EL (cell line): ENCODE measurements at places on chromosomes 13 and 19.

- no peak for DNase-seq
Measured at GRCh38 chr13:60620611-60621395, 223.8 kb downstream of the TDRD3 start.

DNA sequence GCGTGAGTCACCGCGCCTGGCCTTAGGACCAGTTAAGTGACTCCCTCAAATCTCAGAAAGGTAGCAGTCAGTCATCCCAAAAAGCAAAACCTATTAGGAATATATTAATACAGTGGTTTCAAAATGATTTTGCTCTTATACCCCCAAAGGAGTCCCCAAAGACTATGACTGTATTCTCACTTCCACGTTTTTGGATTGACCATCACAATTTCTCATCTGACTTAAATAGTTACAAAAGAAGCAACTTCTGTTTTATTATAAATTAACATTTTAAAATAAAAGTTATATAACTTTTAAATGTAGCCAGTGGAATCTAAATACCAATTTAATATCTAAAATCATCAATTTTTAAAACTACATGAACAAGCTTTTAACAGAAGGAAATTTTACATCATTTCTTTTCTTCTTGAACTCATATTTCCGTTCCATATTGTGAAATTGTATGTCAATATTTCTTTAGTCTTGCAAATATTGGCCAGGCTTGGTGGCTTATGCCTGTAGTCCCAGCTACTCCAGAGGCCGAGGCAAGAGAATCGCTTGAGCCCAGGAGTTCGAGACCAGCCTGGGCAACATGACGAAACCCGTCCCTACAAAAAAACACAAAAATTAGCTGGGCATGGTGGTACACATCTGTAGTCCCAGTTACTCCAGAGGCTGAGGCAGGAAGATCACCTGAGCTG is 1.5 kb upstream of the SPART start:
- no peak for DNase-seq

DNA sequence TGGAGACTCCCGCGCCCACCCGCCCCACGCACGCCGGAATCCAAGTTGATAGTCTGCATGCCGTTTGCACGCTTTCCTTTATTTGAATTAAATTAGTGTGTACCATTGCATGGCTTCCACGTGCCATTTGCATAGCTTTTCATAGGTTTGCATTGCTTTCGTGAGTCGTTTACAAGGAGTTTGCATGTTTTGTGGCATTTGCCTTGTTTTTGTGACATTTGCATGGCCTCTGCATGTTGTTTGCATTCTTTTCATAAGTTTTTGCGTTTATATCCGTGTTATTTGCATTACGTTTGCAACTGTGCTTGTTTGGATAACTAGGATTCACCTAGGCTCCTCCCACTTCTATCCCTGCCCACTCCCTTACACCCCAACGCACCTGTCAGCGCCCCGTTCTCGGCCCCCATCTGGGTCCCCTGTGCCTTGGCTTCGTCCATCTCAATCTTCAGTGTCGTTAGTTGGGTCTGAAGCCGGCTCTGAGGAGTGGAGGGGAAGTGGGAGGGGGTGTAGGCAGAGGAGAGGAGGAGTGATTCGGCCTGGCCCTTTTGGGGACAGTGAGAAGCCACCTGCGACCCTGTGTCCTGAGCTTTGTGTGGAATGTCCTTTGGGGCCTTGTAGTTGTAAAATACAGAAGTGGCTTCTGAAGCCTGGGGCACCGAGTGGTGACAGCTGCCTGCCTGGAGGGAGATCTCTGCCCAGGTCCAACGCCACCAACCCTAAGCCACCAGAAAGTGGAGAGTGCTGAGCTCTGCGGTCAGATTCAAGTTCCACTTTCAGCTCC is 2.4 kb downstream of the CCDC194 start:
- DNase-seq = no peak

GRCh38 chr19:50290011-50290410 is 39.2 kb downstream of the KCNC3 start:
- no peak for DNase-seq

GRCh38 chr13:112580912-112581311 is 7.0 kb downstream of the TUBGCP3 start:
- DNase-seq = no peak

DNA sequence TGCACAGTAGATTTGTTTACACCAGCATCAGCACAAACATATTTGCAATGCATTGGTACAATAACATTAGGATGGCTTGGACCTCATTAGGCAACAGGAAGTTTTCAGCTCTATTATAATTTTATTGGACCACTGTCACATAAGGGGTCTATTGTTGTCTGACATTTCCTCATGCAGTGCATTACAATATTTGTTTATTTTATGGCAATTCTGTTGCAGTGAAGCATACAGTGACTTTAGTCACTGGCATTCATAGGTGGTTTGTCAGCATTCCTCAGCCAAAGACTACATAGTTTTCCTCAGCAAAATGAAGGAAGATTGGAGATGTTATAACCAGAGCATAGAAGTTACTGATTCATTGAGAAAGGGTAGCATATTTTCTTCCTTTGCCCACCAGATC is 1732.9 kb downstream of the PCDH9 start:
- peak; percentile 74 for DNase-seq

DNA sequence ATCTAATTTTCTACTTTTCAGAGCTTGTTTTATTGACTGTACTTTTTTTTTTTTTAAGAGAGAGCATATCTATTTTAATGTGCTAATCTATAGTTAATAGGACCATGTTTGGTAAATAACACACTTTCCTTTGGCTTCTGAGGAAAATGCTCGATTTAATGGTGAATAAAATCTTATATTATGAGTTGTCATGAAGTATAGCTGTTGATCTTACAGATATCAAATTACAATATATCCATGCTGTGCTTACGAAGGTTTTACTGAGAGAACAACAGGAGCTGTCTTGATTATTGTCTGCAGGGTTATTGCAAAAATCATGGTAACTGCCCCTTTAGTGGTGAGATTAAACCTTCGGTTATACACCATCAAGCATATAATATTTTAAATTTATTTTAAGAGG is 29.6 kb downstream of the URI1 start:
- no peak for DNase-seq

- DNase-seq = no peak
Measured at GRCh38 chr13:73943137-73943964, 190.9 kb downstream of the KLF12 start.

DNA sequence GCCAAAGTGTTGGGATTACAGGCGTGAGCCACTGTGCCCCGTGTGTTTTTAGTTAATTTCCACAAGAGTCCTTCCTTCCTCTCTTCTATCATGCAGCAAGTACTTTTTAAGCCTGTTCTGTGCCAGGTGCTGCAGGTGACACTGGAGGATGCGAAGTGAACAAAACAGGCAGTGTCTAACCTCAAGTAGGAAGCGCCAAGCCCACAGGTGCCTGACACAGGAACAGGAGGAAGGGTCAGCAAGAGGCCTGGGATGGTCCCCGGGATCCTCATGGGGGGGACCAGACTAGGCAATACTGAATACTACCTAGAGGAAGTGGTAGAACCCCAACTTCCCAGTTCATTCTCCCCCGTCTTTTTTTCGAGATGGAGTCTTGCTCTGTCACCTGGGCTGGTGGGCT is 1.8 kb upstream of the CALR start:
- DNase-seq = no peak

DNA sequence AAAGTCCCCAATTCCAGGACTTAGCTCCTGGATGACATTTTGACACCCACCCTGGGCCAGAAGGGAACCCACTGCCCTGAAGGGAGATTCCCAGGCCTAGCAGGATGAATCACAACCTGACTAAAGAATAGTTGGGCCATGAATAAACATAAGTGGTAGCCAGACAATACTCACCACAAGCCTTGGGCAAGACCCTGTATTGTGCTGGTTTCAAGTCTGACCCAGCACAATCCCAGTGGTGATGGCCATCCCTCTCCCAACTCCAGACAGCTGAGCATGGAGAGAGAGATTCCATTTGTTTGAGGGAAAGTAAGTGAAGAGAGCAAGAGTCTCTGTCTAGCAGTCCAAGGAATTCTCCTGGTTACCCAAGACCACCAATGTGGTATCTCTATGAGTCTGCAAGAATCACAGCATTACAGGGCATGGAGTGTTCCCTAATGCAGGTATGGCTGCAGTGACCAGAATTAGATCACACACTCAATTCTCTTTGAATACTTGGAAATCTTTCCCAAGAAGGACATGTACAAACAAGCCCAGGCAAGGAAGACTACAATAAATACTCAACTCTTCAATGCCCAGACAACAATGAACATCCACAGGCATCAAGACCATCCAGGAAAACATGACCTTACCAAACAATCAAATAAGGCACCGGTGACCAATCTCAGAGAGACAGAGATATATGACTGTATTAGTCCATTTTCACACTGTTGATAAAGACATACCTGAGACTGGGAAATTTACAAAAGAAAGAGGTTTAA is 158.0 kb downstream of the VWA8 start:
- peak; percentile 85 for DNase-seq

- no peak for DNase-seq
Measured at GRCh38 chr13:93412676-93413075, 186.1 kb downstream of the GPC6 start.

- no peak for DNase-seq
Measured at GRCh38 chr13:69028936-69029335, 1078.7 kb upstream of the ATXN8OS start.

GRCh38 chr13:71912524-71912923 is 45.5 kb upstream of the DACH1 start:
- DNase-seq = no peak

- DNase-seq = no peak
Measured at GRCh38 chr13:43492311-43492710, 294.5 kb downstream of the ENOX1 start.

DNA sequence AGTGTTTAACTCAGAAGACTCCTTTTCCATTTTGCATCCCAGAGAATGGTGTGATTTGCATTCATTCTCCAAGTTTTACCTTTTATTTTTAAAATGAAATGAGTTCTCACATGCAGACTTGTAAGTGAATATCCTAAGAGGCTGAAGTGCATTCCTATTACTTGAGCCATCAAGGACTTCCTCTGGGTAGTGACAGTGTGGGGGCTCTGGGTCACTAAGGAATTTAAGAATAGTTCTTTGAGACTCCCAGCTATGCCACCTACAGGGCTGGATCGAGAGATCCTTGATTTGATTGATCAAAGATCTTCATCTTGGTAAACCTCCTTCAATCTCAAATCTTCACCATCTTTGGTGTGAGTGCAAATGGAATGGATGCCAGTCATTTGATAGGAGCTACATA is 36.3 kb upstream of the SLC10A2 start:
- no peak for DNase-seq

- DNase-seq = no peak
Measured at GRCh38 chr13:50699874-50700663, 143.4 kb downstream of the DLEU7 start.

GRCh38 chr19:16379521-16380313 is 55.1 kb downstream of the KLF2 start:
- DNase-seq = no peak

GRCh38 chr13:77717508-77717907 is 20.0 kb downstream of the SLAIN1 start:
- no peak for DNase-seq

- no peak for DNase-seq
Measured at GRCh38 chr19:51421229-51422052, 4.0 kb upstream of the SIGLEC10 start.

- DNase-seq = no peak
Measured at GRCh38 chr13:74450525-74450845, 316.3 kb upstream of the KLF12 start.

- no peak for DNase-seq
Measured at GRCh38 chr13:24858953-24859352, 95.0 kb downstream of the RNF17 start.

DNA sequence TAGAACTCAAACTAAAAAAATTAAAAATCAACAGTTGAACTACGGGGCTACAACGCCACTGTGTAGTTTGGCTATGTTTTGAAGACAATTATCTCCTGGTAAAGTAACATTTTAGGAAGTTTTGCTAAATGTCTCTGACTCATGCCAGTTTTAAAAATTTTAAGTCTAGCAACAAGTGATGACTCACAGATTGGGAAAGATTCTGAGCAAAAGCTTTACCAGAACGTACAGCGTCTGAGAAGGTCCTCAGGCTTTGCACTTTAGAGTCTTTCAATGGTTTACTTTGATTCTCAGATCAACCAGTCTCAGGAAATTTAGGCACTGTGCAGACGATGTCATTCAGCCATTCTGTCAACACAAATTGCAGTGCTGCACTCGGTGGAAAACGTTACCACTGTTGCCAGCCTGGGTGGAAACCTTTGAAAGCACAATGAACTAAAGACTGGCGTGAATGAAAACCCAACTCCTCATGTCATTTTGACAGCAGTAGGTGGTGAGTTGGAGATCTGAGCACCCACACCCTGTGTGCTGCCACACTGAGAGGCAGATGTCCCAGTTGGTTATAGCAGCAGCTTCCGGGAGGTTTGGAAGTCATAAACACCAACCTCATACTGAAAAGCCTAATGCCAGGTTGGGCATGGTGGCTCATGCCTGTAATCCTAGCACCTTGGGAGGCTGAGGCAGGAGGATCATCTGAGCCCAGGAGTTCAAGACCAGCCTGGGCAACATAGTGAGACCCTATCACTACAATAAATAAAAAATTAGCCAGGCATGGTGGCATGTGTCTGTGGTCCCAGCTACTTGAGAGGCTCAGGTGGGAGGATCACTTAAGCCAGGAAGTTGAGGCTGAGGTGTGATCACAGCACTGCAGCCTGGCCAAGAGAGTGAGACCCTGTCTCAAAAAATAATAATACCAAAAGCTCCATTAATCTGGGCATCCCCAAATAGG is 6.3 kb upstream of the WTIP start:
- peak; percentile 84 for DNase-seq

DNA sequence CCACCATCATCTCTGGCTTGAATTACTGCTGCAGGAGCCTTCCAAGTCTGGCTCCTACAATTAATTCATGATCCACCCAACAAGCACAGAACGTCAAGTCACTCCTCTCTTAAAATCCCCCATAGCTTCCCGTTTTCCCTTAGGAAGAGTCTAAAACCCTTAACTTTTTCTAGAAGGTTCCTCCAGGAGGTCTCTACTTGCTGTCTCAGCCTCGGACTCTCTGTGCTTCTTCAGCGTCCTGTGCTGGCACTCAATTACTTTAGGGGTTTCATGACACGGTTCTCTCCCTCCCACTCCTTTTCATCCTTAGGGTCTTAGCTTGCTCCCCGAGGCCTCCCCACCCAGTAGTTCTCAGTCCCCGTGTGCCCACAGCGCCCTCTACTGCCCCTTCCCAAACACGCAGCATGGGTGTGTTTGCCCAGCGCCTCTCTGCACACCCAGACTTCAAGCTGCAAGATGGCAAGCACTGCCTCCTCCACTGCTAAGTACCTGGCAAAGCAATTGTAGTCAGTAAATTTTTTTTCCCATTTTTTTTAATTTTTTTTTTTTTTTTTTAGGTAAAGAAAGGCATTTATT is 25.8 kb upstream of the MAP3K10 start:
- peak; percentile 47 for DNase-seq
